ENCODE measurements at places on chromosomes 2 and 18.
A peak's percentile ranks its signal among the peaks of the same experiment; 100 is the strongest.

- DNase-seq, result no peak
Measured at GRCh38 chr2:228917220-228917619, 353.9 kb downstream of the PID1 start.

DNA sequence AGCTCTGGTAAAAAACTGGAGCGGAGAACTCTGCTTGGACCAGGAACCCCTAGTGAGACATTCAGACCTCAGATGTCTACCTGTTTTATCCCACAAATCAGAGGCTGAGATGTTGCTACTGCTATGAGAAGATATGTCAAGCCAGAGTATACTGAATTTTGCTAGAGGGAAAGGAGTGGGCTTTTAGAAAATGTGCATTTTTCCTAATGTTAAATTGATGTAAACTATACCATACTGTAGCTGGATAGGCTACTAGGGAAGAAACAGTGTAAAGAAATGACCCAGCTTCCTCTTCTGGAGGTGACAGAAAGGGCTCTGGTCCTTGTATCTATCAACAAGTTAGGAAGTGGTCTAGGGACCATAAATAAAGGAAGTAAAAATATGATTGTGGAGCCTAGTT, 65.0 kb downstream of the SLC39A10 start:
- DNase-seq, result no peak

GRCh38 chr18:34976534-34976898, 64.7 kb upstream of the MAPRE2 start:
- DNase-seq, result no peak

GRCh38 chr2:61853847-61854563, at the start of gene FAM161A:
FAM161A (minus strand) TSS chr2:61854060; CDS start chr2:61854041, 19 bp downstream.
- peak; percentile 80 for DNase-seq

DNA sequence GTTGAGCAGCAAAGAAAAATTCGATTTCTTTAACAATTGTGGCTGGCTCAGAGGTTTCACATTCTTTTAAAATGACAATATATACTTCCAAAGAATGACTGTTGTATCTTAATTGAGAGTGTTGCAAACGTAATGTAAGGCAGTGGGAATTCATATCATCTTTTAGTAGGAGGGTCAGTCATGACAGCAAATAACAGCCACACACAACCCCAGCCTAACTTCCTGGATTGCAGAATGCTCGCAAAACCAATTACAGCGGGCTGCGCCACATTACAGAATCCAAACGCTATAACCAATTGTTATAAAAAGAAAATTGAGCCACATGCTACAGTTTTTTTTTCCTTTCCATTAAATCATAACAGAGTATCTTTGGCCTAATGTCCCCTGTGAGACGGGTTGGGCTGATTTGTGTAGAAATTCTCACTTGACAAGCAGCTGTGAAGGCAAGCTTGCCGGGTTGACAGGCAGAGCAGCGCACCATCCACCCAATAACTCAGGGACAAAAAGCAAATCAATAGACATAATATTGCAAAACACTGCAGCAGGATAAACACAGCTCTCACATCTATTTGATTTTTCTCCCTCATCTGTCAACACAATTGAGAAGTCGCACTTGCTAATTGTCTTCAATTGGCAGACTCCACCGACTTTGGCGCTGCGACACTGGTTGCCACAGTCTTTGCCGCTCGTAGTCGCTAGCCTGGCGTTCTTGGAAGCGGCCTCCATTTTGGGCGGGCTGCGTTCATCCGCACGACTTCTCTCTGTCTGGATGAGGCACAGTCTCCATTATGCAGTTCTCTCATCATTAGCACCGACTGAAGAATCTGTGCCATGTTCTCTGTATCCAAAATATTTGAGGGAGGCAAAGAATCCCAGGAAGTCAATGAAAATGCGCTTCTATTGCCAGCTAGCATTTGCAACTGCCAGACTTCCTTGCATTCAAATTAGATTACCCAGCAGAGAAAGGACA, 95.0 kb upstream of the CCDC68 start:
- DNase-seq, result no peak

GRCh38 chr2:160741271-160741670, 247.7 kb upstream of the RBMS1 start:
- no peak for DNase-seq

- no peak for DNase-seq
Measured at GRCh38 chr2:134289225-134289624, 35.4 kb downstream of the MGAT5 start.

- DNase-seq, result no peak
Measured at GRCh38 chr2:119192893-119193292, 30.7 kb upstream of the STEAP3 start.

DNA sequence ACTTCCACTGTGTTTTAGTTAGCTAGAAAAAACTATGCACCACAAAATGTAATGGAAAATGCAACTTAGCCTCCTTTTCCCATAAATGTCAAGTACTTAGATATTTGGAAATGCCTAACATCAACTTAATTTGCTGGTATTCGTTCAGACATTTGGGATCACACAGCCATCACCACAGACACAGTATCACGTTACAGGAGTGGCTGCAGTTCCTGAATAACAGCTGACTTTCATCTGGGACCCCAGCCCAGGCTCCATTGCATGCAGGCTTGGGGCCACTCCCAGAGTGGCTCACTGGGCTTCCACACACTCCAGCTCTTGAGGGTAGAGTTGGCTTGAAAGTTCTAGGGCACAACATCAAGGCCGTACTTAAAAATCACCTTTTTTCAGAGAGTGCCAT, 9.3 kb downstream of the TMEM182 start:
- DNase-seq, result no peak

DNA sequence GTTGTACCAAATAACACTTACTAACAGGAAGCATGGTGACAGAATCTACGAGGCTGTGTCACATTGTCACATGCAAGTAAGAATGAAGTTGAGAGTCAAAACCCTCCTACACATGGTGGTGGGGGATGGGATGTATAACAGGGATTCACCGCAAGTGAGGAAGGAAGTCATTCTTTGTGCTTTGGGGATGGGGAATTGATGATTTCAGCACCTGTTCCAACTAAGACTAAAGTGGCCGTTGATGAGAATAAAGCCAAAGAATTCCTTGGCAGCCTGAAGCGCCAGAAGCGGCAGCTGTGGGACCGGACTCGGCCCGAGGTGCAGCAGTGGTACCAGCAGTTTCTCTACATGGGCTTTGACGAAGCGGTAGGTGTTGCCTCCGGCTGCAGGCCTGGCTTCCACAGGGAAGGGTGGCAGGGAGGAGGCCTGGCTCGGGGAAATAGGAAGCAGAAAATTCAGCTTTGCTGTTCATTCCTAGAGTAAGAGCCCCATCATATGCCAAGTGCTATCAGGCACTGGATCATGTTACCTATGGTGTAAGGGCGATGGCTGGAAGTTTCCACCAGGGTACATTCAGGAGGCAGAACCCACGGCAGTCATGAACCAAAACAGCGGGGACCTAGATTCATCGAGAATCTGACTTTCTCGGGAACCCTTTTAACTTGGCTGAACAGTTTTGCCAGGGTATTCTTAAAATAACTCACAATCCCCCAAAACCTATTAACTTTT, 120.3 kb downstream of the UXS1 start:
- DNase-seq, result no peak

- DNase-seq, result no peak
Measured at GRCh38 chr18:75164479-75164878, 44.5 kb downstream of the PTGR3 start.

- DNase-seq, result no peak
Measured at GRCh38 chr2:128513116-128513960, 194.7 kb upstream of the HS6ST1 start.

GRCh38 chr2:25402477-25402876, 60.8 kb upstream of the DNMT3A start:
- no peak for DNase-seq

DNA sequence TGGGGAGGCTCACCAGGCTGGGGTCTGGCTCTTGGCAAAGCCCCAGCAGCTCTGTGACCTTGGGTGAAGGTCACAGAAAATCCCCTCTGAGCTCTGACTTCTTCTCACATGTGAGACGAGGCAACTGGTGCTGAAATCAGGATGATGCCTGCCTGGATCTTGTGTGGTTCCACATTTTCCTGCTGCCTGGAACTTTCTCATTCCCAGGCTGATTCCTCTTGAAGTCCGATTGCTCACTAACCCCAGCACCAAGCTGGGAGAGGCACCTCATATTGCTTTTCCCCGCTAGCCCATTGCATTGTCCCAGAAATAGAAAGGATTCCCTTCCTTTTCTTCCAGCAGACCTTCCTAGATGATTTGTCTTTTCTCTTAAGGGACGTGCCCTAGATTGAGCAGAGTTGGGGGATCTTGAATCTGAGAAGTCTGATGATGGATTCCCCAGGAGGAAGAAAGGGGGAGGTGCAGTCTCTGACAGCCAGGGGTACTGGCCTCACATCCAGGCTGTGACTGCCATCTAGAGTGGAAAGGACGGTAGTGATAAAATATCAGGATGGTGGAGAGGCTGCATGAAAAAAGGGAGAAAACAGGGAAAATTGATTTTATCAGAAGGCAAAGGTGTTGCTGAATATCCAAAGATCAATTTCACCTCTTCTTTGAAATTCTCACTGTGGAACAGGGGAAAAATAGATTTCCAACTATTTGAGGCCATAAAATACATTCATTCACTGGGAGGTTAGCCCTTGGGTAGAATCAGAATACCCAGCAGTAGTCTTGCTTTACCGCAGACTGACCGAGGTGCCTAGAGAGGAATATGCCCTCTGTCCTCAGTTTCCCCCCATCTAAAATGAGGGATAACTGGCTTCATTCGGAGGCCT, 96.3 kb downstream of the FAM210A start:
- DNase-seq, result peak; percentile 65

- peak; percentile 65 for DNase-seq
Measured at GRCh38 chr18:22816266-22817176, 116.6 kb upstream of the RBBP8 start.

- no peak for DNase-seq
Measured at GRCh38 chr2:70663411-70663810, 104.6 kb downstream of the ADD2 start.

- DNase-seq, result no peak
Measured at GRCh38 chr2:226002438-226002837, 602.9 kb downstream of the NYAP2 start.

- DNase-seq, result peak; percentile 1
Measured at GRCh38 chr18:68660354-68661183, 54.3 kb downstream of the TMX3 start.
